Hepatocyte (in vitro differentiated cells): ENCODE measurements at places on chromosomes 3 and 15. TPM values are rescaled to one million over a fixed set of nuclear protein-coding genes. Genes with fewer than 3 reads are reported as not detected.

DNA sequence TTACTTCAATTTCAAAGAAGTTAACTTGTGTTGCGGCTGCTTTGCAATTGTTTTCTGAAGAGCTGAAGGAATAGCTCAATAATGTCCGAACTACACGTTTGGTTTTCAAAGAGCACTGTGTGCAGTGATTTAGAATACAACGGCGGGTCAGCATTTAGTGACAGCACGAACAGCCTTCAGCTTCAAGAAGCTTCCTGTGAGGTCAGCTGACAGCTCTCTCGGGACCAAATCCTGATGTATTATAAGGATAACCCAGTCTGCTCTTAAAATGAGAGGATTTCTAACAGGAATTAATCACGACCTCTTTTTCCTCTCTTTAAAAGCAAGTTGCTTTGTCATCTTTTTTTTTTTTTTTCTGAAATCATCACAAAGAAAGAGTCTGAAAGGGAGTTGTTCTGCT is 97.9 kb upstream of the UNC13C start:
- DNase-seq = no peak

GRCh38 chr3:104044002-104044401 is 1322.7 kb upstream of the ALCAM start:
- DNase-seq = no peak

GRCh38 chr3:62135741-62136140 is 237.6 kb downstream of the FEZF2 start:
- DNase-seq = no peak

- peak; percentile 68 for DNase-seq
These were observed 39.7 kb downstream of the CCNL1 start for GRCh38 chr3:157120071-157120892.

- no peak for DNase-seq
These were observed 104.2 kb upstream of the PFN2 start for GRCh38 chr3:150074697-150075416.

- DNase-seq = no peak
These were observed 42.8 kb downstream of the SSR3 start for GRCh38 chr3:156511987-156512677.

DNA sequence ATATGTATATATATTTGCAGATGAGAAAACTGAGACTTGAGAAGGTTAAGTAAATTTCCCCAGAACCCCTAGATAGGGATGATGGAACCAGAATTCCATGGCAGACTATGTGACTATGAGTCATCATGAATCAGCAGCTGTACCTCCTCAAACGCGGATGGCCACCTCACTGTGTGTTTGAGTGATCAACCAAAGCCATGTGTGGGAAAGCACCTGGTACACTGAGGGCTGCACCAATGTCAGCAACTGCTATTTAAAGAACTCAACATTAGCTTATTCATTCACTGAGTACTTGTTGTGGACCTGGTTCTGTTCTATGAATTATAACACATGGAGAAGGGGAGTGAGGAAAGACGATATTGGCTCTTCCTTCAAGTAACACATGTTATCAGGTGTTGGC is 377.0 kb downstream of the GAP43 start:
- DNase-seq = peak; percentile 45

GRCh38 chr15:25848325-25848724 is 14.8 kb downstream of the ATP10A start:
- no peak for DNase-seq

DNA sequence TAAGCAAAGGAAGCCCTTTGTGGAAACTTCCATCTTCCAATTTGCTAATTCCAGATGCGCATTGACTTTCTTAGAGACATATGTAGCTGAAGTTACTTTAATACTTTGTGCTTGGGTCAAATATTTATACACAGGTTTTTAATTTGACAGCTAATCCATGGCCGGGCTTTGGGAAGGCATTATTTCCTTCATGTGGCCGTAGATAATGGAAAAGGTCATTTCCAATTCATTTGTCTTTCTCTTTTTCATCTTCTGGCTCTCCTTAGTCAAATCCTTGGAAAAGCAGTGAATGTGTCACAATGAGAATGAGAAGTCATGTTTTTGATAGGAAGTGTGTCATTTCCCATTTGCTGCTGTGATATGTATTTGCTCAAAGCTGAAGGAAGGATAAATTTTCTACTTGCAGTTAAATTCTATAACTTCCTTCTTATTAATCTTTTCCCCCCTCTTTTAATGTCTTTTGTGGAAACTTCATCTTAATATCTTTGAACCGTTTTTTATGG is 323.3 kb downstream of the CLSTN2 start:
- no peak for DNase-seq

DNA sequence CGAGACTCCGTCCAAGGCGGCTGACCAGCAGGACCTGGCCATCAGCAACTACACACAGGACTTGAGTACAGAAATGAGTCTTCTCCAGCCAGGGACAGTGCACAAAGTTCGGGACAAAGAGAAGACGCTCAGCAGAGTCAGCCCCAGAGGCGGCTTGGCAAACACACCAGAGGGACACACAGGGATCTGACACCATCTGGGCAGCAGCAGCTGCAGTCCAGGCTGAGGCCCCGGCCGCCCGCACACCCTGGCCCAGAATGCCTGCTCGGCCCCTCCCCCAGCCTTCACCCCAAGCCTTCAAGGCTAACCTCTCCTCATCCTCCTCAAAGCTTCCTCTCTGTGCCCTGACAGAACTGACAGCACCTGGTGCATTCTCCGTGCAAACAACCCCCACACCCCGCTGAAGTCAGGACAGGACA is 61.1 kb downstream of the XXYLT1 start:
- DNase-seq = peak; percentile 23

- no peak for DNase-seq
These were observed 548.3 kb downstream of the NLGN1 start for GRCh38 chr3:173945806-173946205.

DNA sequence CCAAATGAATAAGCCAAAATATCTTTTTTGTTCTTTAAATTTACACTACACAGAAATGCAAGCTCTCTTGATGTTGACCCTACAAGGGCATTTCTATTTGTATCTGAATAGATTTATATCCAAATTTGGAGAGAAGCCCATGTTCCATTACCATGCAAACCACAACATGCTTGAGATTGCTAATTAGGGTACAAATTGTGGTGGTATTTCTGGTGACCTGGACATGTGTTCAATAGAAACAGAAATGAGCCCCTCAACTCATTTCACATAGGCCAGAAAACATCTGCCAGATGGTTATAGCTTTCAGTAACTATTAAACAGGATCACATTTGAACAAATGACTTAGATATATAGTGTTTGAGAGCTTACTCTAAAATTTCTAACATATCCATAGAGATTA is 23.5 kb upstream of the PLSCR5 start:
- no peak for DNase-seq

DNA sequence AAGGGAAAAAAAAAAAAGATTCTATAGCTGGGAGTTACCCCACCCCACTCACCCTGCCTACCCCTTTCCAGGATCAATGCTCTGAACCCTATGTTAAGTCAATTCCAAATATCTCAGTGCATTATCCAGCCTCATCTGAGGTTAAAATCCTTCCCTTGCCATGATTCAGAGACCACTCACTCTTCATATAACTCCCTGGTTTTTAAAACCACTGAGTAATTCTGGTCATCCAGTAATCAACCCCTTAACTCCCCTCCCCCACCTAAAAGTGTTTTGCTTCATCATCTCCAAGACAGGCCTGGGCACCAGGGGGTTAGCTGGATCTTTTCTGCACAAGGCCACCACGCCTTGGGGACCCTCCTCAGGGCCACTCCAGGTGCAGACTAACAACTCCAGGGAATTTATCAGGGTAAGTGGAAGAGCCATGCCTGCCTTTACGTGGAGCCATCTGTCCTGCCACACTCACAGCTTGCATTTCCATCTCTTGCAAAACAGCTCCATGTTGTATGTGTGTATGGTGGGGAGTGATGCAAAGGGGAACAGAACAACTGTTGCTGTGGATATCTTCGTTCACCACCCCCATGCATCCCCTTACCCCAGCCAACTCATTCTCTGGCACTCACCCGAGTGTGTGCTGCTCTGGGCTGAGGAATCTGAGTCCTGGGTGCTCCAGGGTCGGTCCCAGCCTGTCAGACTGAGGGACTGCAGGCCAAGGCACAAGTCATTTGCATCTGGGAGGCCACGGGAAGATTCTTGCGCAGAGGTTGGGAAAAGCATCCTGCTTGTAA is 30.7 kb upstream of the RPS17 start:
- DNase-seq = no peak

DNA sequence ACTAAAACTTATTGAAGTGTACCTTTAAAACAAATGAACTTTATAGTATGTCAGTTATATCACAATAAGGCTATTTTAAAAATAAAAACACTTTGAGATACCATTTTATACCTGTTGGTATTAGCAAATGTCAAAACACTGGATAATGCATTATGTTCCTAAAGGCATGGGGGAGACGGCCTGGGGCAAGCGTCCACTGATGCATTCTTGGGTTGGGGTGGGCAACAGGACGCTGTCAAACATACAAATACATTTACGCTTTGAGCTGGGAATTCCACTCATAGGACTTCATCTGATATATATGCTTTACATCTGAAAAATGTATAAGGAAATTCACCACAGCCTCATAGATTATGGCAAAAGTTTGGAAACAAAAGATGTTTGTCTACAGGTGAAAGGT is 7.6 kb upstream of the GATA2 start:
- DNase-seq = no peak

DNA sequence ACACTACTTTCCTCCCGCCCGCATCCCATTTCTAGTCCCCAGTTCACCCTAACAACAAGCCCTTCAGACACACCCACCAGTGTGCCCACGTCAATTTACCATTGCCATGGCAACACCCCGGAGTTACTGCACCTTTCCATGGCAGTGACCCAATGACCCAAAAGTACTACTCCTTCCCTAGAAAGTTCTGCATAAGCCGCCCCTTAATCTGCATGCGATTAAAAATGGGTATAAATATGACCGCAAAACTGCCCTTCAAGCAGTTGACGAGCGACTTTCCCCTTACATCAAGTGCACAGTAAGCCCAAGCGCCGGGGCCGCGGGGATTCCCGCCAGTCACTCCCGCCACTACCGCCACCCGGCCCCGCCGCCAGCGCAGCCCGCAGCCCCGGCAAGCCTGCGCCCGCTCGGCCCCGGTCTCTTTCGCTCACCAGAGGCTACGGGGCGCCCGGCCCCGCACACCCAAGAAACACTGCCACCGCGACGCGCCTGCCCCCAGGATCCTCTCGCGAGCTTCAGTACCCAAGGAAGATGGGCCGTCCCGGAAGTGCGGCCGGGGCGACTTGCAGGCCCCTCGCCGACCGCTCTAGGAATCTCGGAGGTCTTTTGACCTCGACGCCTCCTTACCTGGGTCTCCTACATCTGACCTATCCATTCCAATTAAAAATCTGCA is 27.2 kb upstream of the ZNF502 start:
- DNase-seq = peak; percentile 77

- no peak for DNase-seq
These were observed 389.8 kb upstream of the RARB start for GRCh38 chr3:25038271-25038670.

- DNase-seq = no peak
These were observed 193.9 kb downstream of the UBE3A start for GRCh38 chr15:25244731-25245585.

DNA sequence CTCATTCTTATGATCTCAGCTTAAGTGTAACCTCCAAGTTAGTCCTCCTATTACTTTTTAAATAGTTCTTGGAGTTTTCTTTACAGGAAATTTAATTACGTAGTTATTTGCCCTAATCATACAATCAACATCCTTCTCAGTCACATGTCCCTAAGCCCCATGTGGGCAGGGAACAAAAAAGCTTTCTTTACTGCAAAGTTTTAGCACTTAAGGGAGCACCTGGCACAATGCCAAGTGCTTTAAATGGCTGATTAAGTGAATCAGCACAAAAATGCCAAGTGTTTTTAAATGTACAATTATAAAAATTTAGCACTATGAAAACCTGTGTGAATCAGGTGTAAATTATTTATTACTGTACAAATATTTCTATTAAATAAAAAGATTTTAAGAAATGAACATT is 445.3 kb downstream of the C3orf38 start:
- peak; percentile 9 for DNase-seq

DNA sequence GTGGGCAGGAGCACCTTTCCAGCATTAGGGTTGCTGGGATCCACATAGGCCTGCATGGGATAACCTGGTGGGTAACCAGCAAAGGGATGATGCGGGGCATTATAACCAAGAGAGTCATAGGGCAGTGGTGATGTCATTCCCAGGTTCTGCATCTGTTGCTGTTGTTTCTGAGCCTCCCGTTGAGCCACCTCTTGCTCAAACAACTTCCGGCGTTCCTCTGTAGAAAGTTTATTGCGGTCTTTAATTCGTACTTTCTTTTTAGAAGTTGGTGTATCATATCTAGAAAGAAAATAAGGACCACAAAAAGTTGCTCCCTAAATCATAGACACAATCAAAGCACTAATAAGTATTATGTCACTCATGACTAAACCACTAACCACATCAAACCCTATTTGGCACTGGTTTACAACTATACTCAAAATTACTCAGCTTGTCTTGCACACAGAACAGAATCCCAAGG is 77.8 kb downstream of the NBEAL2 start:
- DNase-seq = no peak

Gene CD96
- 0.36 and 2.0 TPM in 2 replicates for polyA plus RNA-seq

Gene TNFSF10
- polyA plus RNA-seq = 12.7 and 13.0 TPM in 2 replicates

Gene TIMP4
- 4.7 and 5.4 TPM in 2 replicates for polyA plus RNA-seq

Gene NAALADL2
- polyA plus RNA-seq = 3.4 and 11.3 TPM in 2 replicates

Gene ITIH1
- polyA plus RNA-seq = 160 and 250 TPM in 2 replicates

Gene MESP2
- not detected in 2 replicates for polyA plus RNA-seq

Gene FAM43A
- polyA plus RNA-seq = 24.9 and 29.7 TPM in 2 replicates

Gene SIAH2
- 54.3 and 57.9 TPM in 2 replicates for polyA plus RNA-seq

Gene NCK1
- 25.1 and 30.5 TPM in 2 replicates for polyA plus RNA-seq

Gene NMNAT3
- 4.7 and 7.2 TPM in 2 replicates for polyA plus RNA-seq

Gene TRIM42
- not detected in 2 replicates for polyA plus RNA-seq

Gene PLA2G4F
- polyA plus RNA-seq = 2.2 and 3.8 TPM in 2 replicates
